CD4-positive, alpha-beta T cell treated with Interleukin-2 at 100 ng/mL for 4 hours (primary cell): ENCODE measurements at places on chromosomes 6 and 20.

DNA sequence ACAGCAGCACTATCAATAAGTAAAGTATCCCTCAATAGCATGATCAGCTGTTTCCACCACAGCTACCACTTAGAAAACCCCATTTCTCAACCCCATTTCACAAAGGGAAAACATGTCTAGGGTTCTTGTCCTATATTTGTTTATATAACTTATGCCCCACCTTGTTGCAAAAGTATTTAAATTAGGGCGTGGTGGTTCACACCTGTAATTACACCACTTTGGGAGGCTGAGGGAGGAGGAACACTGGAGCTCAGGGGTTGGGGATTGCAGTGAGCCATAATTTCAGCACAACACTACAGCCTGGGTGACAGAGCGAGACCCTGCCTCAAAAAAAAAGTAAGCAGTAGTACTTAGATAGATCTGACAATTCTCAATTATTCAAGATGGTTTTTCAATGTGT is 3.7 kb downstream of the MRPL14 start:
- DNase-seq = no peak

- no peak for DNase-seq
Measured at GRCh38 chr20:37504404-37505096, 16.5 kb upstream of the NNAT start.

GRCh38 chr20:24608926-24609667 is 139.7 kb downstream of the SYNDIG1 start:
- DNase-seq = no peak

DNA sequence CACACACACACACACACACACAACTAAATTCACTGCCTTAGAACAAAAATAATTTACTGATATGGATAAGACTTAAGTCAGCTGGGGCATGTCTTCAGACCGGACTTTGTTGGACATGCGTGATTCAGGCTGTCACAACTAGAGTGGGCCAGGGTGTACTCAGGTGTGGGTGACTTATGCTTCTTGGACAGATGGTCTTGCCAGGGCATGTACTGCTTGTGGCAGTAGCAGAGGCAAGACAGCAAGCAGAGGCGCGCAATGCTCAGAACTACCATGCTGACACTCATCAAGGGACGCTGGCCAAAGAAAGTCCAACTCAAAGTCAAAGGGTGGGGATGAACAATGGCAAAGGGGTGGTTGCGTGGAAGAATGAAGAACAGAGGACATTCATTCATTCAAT is 437.5 kb downstream of the CBLN4 start:
- DNase-seq = no peak

DNA sequence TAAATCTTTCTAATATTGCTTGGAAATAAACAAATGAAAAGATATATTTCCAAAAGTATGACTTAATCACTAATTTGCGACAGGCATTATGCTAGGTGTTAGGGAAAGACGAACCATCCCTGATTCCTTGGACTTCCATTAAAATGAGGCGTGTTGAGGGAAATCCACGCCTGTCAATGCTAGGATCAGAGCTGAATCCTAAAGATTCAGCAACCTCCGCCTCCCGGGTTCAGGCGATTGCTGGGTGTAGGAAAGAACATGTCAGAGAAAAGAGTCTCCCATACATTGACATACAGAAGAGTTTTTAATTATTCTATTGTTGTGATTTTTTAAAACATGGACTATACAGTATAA is 16.8 kb upstream of the PRSS16 start:
- no peak for DNase-seq

DNA sequence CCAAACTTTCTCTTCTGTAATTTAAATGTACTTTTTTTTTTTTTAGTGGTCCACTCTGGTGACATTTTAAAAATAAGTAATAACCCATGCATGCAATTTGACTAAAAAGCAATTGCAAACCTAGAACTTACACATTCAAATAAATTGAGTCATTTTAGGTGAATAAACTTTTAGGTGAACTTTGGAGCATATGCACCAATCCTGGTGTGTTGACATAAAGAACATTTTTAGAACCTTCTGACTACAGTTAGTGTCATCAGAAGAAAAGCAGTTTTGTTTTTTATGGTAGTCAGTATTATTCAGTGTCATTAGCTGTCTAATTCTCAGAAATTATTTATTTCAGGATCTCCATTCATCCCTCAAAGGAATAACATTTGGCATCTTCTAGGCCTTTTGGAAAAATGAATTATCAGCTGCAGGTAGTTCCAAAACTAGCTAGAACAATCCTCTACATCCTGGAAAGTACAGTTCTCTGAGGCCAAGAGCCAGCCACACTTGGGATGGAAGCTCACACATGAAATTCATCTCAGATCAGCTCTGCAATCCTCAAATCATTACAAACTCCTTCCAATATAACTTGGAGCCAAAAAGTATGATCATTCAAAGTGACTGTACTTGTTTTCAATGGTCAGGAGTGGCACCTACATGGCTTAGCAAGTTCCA is 38.5 kb upstream of the SIM1 start:
- DNase-seq = no peak
